Type B pancreatic cell (in vitro differentiated cells): ENCODE measurements at places on chromosomes 6 and 20. TPM values are rescaled to one million over a fixed set of nuclear protein-coding genes. Genes with fewer than 3 reads are reported as not detected.

GRCh38 chr6:68777956-68778355 lies 142.9 kb downstream of the ADGRB3 start:
- no peak for DNase-seq

- DNase-seq, result no peak
These were observed 6.7 kb downstream of the PRDM13 start for GRCh38 chr6:99613409-99613704.

DNA sequence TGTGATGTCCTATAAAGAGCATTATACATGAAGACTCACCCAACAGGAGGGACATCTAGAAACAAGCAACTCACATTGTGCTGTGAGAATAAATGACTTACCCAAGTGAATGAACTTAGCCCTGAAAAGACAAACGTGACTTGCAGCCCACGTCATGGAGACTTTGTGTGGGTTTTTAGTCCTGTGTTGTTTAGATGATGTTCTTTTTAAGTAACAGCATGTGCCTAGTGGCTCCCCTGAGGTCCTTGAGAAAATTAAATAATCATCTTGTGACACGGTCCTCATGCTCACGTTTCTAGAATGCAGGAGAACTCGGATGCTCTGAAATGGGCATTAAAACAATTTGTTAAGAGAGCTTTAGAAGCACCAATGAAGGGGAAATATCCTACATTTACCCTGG lies 165.1 kb downstream of the SASH1 start:
- no peak for DNase-seq

DNA sequence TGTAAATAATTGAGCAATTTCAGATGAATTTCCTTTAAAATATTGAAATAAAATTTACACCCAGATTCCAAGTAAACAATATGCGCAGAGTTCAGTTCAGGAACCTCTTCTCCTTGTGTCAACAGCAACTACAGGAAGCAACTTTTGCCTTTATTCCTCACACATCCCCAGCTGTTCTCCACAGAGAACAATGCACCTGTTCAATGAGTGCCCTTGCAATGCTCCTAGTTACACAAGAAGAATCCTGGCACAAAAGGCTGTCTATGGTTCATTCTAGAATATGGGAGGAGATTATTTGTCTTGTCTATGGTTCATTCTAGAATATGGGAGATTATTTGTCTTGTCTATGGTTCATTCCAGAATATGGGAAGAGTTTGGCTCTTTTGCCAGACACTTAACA lies 454.9 kb downstream of the BTBD3 start:
- no peak for DNase-seq

- DNase-seq, result no peak
These were observed 36.2 kb upstream of the CD93 start for GRCh38 chr20:23122321-23122720.

DNA sequence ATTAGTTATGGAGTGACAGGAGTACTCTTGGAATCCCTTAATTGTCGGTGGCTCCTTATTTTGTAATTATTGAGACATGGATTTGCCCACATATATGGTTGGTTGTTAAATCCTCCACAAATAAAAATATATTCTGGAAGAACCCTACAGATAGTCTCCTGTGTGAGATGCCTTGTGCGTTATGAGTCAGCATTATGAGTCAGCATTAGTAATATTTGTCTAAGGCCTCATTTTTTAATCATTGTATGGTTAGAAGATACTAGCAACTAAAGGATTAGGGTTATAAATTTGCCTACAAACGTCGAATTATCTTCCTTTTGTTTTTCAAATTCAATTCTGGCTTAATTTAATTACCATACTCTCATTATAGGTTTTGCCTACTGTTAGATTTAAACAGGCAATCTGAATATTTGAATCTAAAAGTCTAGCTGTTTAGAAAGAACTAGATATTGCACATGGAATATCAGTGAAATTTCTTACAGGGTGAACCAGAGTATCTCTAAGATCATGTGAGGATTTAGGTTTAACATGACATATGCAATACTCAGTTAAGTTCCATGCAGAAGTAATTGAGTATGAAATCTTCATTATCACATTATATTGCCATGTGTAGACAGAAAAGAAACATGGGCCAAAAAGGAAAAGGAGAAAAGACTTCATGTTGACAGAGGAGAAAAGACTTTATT lies 5.9 kb downstream of the C6orf58 start:
- no peak for DNase-seq

DNA sequence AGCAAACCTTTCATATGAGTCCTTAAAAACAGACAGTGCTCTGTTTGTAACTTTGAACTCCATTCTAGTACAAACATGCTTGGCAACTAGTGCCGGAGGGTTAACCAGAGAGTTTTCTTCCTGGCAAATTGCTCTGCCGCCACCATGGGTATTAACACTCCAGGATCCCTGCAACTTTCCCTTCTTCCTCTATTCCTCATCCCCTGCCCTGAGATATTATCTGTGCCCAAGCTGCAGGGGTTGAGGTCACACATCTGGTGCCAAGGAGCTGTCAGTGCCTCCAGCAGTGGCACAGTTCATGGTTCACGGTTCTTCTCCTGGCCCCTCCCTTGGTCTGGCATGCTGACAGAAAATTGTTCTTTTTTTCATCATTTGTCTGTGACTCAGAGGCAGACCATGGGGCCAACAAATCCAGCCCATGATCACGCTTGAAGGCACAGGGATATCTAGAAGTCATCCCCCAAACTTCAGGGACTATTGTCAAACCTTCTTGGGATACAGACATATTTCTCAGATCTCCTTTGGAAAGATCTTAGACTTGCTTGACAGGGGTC lies 77.5 kb downstream of the ATXN1 start:
- DNase-seq, result no peak

DNA sequence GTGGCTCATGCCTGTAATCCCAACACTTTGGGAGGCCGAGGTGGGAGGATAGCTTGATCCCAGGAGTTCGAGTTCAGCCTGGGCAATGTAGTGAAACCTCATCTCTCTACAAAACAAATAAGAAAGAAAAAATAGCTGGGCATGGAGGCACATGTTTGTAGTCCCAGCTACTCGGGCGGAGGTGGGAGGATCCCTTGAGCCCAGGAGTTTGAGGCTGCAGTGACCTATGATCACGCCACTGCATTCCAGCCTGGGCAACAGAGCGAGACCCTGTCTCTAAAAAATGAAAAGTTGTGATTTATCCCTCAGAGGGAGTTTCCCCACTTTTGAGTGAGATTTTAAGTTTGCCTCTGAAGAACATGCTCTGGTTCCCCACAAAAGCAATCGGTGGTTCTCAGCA lies 17.4 kb upstream of the BMP7 start:
- no peak for DNase-seq

- peak; percentile 49 for DNase-seq
These were observed 156.1 kb downstream of the DLL1 start for GRCh38 chr6:170134471-170135440.

GRCh38 chr6:123575188-123575587 lies 61.6 kb downstream of the TRDN start:
- DNase-seq, result no peak

DNA sequence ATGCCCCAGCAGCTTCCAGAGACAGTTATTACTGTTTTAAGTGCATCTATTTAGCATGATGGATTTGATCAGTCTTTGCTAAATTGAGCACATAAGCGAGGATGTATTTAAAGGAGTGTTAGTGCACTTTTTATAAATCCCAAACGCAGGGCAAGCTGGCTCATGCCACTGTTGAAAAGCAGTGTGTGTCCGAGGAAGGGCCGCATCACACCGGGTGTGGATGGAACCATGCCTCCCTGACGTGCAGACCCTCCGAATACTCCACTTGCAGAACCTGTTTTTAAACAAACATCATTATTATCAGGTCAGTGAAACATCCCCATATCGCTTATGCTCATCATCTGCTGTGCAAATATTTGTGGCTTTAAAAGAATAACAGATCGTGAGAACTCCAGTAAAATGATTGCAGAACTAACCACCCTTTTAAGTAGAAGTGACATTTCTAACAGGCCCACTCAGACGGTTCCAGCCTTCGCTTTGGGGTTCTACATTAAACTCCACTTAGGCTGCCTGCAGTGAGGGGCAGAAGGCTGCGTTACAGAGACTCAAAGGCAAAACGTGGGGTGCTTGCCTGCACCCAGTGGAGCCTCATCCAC lies 190.1 kb downstream of the CDH4 start:
- no peak for DNase-seq

DNA sequence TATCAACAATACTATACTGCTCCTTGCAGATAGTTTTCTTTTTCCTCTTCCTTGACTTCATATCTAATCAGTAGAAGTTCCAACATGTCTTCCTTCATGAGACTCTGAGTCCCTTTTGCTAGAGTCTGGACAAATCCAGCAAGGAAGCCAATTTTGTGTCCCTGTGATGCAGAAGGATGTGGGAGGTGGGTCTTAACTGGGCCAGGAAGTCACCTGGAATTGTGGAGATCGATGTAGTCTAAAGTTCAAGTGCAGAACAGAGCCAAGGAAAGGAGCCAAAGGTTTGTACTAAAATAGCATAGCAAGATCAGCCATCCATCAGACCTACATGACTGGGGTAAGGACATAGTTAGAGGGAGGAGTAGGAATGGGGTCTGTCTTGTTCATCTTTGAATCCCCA lies 37.6 kb downstream of the SPTLC3 start:
- no peak for DNase-seq

- DNase-seq, result no peak
These were observed 2.7 kb downstream of the CEBPB start for GRCh38 chr20:50193199-50193835.

Gene GATA5
- 10.8 and 12.8 TPM in 2 replicates for total RNA-seq

Gene MYB
- total RNA-seq, result 4.7 and 4.9 TPM in 2 replicates

Gene ANKS1A
- total RNA-seq, result 28.0 and 35.9 TPM in 2 replicates

Gene ADGRG6
- 26.7 and 72.3 TPM in 2 replicates for total RNA-seq

Gene NHSL1
- 29.7 and 63.9 TPM in 2 replicates for total RNA-seq

Gene TREML1
- not detected in 2 replicates for total RNA-seq

Gene LIN28B
- 7.6 and 22.3 TPM in 2 replicates for total RNA-seq

Gene SNAP91
- total RNA-seq, result 3.0 and 3.4 TPM in 2 replicates

Gene MYH7B
- total RNA-seq, result 0.50 and 1.2 TPM in 2 replicates

Gene CFB
- 7.8 and 13.6 TPM in 2 replicates for total RNA-seq

Gene FAM83B
- total RNA-seq, result 11.3 and 33.9 TPM in 2 replicates

Gene WFDC10B
- total RNA-seq, result not detected in 2 replicates

Gene SNRPB2
- total RNA-seq, result 55.3 and 68.3 TPM in 2 replicates

Gene TMEM14B
- total RNA-seq, result 68.1 and 75.6 TPM in 2 replicates
